ENCODE measurements at places on chromosomes 5 and 9.

- no peak for DNase-seq
These were observed 752.8 kb downstream of the IRX1 start for GRCh38 chr5:4348423-4348822.

DNA sequence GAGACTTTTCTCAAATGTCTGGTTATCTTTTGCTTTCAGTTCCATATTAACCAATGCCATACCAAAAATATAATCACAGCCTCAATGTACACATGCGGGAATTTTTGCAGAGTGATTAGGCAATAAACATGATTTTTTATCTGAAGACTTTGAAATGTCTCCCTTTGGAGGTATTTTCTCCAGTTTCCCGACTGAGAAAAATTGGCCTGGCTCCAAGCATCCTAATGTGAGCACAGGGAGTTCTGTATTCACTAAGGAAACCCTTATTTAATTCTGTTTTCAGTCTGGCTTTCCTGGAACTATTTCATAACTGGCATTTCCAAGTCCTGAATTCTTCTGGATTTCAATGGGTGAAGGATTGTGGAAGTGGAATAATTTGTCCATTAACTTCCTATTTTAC is 8.5 kb downstream of the HCN1 start:
- no peak for DNase-seq

- DNase-seq = peak; percentile 98
These were observed 714 bp upstream of the ZNF608 start for GRCh38 chr5:124746916-124747790.

DNA sequence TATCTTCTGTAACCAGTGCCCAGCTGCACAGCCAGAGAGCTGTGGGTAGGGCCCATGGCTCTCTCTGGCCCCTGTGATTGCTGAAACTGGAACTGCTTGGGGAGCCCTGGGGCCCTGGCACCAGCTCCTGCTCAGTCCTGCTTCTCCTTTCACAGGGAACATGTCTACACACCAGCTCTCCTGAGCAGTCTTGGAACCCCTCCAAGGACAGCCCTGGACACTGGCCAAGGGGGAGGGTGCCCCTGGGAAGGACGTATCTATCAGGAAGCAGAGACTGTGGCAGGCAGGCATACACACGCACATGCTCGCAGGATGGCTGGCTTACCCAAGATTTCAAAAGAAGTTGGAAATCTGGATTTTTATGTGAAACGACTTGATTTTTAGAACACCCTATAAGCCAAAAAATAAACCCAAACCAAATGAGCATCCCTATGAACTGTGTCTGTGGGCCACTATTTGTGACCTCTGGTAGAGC is 8.8 kb upstream of the TRAF1 start:
- peak; percentile 98 for DNase-seq

DNA sequence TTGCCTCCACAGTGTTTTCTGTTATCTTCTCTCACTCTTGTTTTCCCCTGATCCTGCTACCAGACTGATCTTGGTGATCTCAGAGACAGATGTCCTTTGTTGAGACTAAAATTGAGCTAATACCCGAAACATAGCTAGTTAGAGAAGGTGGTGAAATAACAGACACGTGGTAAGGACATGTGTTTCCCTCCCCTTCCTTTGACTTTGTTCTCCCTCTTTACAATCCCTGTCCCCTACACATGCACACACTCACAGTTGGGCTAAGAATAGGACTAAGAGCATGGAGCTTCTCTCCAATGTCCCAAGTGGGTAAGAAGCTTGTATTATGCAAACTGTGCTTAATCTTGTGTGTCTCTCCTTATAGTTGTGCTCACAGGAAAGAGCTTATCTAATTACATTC is 1603.0 kb upstream of the C9orf72 start:
- DNase-seq = no peak

- no peak for DNase-seq
These were observed 70.3 kb upstream of the PCA3 start for GRCh38 chr9:76693912-76694311.

DNA sequence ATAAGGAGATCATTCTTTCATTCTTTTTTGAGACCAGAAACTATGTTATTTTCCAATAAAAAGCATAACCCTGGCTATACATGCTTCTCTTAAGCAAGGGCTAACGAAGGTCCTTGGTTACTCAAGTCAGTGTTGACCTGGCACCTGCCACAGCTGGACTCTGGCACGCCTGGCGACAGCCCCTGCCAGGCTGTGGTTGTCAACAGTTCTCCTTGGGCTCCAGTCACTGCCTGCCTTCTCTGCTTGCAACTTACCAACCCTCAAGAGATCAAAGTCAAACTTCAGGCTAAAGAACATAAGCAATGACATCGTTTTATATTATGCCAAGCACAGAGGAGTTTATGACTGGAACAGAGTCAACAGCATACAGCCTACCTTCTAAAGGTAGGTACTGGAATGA is 61.4 kb upstream of the TBC1D9B start:
- no peak for DNase-seq

DNA sequence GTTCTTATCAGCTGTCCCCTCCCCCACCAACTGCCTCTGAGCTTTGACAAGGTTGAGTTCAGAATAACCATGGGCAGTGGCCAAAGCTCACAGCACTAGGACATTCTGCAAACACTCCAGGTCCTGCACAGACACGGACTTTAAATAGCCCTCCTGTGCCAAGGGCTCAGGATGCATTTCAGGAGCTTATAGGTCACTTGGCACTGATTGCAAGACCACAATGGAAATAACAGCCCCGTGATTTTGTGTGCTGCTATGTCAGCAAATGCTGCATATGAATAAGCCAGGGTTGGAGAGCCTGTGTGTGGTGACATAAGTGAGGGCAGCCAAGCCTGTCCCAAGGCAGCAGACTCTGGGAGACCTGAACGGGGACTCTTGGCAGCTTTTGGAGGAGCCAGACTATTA is 150.7 kb downstream of the DMRT2 start:
- DNase-seq = peak; percentile 12

GRCh38 chr9:91639054-91639453 is 215.4 kb upstream of the NFIL3 start:
- no peak for DNase-seq

DNA sequence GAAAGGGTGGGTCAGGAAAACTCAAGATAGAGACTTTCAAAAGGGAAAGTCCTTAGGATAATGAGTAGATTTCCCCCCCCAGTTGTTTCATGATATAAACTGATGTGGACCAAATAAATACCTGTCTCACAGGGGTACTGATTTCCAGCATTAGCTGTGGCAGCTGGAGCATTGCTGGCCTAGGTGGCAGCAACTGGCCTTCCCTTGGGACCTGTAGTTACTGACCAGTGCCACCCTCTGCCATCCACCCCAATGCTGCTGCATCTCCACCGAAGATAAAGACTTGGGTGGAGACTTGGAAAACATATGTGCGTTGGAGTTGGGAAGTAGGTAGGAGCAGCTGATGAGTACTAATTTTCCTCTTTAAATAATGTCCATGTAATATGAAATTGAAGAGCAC is 71.8 kb downstream of the SYK start:
- DNase-seq = no peak

- DNase-seq = peak; percentile 76
These were observed 6.0 kb upstream of the NIPBL start for GRCh38 chr5:36870399-36871040.

DNA sequence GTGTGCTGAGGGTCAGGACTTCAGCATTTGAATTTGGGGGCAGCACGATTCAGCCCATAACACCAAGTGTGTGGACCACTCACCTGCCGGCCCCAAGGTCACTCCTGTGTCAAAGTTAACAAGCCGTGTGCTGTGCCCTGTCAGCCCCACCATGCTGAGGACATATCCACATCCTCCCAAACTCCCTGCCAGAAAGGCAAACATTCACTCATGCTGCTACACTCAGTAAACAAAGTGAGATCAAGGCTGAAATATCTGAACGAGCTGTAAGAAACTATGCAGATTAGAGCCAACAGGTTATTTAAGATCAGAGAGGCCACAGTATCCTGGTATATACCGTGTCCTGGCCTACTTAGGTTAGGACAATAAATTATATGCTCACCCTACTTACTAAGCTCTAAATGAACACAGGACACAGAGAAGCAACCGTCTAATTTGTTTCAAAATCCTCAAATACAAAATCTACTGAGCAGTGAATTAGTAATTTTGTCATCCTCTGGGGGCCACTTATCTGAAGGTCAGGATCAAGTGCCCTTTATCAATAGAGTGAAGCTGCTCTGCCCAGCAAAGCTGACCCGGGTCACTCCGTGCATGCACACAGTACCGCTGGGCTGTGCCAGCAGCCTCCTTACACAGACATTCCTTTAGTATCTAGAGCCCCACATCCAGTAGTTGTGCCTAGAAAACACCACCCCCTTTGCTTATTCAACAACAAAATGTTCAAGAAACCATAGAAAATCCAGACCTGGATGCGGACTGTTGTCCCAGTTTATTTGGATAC is 28.2 kb downstream of the RETREG1 start:
- DNase-seq = no peak

- DNase-seq = no peak
These were observed 105.5 kb downstream of the TLR4 start for GRCh38 chr9:117809751-117810150.

- DNase-seq = no peak
These were observed 416.8 kb downstream of the TMEM38B start for GRCh38 chr9:106111039-106111730.

Data from cardiac fibroblast (primary cell).